RWPE1 (cell line): ENCODE measurements at places on chromosomes 3 and 15.

DNA sequence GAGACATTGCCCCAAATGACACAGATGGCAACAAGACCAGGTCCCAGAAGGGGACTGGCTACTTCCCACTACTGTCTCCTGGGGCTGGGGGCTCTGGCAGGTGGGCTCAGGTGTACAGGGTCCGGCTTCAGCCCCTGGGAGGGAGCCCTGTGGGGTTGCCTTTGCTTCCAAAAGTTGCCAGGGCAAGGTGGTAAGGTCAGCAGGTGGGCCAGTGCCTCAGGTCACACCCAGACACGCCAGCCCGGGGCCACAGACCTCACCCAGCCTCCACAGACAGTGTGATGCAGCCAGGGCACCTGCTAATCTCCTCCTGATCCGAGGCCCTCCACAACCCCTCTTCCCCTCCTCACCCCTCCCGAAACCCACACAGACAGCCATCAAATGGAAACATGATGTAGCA, 7.5 kb downstream of the OXTR start:
- no peak for DNase-seq

DNA sequence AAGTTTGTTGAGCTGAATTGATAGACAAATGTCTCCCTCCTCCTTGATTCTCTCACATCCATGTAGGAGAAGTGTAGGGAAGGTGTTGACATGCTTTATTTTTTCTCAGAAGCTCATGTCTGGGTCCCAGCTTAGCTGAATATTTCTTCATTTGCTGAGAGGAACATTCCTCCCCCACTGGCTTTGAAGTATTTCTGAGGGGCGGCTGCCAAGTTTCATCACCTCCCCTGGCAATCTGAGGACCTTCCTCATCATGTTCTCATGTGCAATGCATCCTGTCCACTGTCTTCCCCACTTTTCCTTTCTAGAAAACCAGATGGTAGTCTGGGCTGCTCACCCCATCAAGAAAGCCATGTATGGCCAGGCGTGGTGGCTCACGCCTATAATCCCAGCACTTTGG, 168.9 kb upstream of the RGMA start:
- no peak for DNase-seq

- DNase-seq = no peak
Observed at GRCh38 chr15:67138891-67139855, 73.8 kb downstream of the SMAD3 start.

GRCh38 chr15:63166219-63166618, 8.9 kb upstream of the RPS27L start:
- no peak for DNase-seq

GRCh38 chr3:154829929-154830328, 250.2 kb upstream of the MME start:
- no peak for DNase-seq

DNA sequence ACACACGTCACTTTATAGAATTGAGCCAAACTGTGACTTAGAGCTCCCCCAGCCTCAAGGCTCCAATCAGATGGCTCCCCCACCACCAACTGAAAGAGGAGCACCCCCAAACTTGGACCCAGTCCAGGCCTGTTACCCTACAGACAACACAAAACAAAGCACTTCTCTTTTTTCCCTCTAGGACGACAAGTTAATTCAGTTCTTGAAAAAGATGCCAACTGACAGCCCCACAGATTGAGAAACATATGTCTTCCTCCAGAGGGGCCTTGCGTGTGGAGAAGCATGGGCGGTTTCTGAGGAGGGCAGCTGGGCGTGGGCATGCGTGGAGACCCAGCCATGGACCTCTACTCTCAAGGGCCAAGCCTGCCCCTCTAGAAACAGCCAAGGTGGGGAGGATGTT, 229.5 kb downstream of the SHQ1 start:
- no peak for DNase-seq

- no peak for DNase-seq
Observed at GRCh38 chr3:188711881-188712247, 459.9 kb upstream of the TPRG1 start.

DNA sequence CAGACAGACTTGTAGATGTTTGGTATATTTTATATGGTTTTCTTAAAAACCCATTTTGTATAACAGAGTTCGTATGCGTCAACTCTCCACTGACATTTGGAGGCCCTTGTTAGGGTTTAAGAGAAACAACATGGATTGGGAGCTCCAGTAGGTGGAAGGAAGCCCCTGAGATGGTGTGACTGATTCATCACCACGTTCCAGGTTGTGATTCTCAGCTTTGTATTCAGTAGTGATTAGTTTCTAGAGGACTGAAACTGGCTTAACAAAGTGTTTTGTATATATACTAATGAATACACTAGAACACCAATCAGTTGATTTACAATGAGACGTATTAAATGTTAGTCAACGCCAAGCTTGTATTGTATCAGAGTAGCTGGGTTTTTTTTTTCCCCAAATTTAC, 33.9 kb downstream of the SNRK start:
- DNase-seq = no peak

DNA sequence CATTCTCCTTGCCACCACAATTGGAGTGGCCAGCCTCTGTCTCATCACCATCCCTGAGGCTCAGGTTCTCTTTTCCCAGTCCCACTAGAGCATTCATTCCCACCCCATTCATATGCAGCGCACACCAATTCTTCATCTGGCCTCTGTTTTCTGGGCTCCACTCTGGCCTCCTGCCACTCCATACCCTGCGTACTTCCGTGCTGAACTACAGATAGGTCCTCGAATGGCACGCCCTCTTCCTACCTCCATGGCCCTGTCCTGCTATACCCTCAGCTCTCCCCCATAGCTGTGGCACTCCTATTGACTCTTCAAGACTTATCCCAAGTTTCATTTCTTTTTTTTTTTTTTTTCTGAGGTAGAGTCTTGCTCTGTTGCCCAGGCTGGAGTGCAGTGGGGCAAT, 25.9 kb downstream of the PAQR5 start:
- no peak for DNase-seq

DNA sequence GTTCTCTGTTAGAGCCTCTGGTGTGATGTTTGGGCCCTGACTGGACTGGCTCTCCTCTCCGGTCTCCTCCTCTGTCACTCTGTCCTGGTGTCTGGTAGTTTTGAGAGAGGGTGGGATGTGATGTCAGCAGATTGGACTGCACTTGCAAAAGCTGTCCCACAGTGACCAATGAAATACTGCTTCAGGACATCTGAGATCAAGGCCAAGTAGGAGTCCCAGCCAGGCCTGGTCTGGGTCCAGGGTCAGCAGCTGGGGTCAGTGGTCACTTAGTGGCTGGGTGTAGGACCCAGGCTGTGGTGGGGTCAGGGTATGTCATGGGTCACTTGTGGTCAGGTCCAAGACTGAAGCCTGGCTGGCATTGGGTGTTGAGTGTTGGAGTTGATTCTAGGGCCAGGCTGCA, 20.9 kb downstream of the ALDH1L1 start:
- no peak for DNase-seq

- no peak for DNase-seq
Observed at GRCh38 chr3:126256251-126256650, 75.9 kb upstream of the ALDH1L1 start.

- DNase-seq = peak; percentile 13
Observed at GRCh38 chr15:76588811-76589747, 252.5 kb downstream of the ISL2 start.

DNA sequence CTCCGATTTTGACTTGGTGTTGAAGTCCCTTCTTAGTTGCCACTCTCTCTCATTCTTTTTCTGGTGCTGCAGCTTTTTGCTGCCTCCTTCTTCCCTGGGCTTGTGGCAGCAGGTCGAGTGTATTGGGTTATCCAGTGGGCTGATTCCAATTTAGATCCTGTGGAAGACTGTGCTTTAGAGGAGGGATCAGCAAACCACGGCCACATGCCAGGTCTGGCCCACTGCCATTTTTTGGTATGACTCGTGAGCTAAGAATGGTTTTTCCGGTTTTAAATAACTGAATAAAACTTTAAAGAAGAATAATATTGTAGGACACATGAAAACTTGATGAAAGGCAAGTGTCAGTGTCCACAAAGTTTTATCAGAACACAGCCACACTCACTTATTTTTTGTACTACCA, 330.5 kb downstream of the ROBO2 start:
- DNase-seq = peak; percentile 34

DNA sequence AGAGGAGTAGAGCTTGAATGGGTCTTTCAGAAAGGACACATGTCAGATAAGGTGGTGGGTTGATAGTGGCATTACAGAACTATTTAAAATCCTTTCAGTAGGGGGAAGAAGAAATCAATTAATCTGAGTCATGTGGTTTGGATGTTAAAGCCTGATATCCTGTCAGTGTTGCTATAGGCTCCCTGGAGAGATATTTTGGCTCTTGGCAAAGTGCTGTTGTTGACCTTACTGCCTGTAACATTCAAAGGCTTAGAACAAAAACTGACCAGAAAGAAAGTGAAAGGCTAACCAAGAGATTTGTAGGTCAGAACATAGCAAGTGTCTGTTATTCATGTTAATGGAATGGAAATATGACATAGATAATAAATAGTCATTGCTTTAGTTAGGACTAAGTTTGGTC, 552.9 kb downstream of the DIPK2A start:
- DNase-seq = no peak

DNA sequence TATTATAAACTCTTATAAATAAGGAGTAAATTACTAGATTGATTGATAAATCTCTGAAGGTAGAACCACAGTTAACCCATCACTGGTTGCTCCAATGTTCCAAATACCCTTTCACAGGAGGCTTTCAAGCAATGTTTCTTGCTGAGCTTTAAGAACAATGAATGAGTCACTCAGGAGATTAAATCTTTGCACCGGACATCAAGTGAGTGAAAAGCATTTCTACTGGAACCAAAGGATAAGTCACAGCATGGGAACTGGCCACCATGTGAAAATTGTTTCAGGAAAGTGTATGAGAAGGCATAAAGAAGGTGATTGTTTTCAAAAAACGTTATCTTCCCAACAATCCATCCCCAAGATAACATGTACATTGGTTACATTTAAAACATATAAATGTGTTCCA, 90.6 kb downstream of the CNTN3 start:
- DNase-seq = no peak

GRCh38 chr3:152113413-152113812, 155.3 kb upstream of the MBNL1 start:
- no peak for DNase-seq

DNA sequence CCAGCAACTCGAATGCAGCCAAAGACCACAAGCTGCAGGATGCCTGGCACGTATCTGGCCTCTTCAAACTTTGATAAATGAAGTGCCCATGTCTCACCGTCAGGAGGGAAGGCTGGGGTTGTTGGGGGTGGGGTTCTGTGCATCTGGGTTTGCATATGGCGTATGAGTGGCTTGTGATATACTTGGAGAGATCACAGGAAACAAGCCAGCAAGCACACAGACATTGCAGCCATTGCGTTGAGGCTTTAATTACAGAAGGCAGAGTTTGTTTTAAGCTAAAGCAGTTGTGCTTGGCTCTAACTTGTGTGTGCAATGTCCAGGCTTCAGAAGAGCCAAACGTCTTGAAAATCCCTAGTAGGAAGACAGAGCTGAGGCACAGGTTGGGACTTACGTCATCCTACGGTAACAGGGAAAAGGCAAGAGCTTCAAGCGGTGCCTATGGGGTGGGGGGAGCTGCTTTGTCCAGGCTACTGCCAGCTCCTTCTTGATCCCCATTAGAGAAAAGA, 109.2 kb downstream of the ASB7 start:
- no peak for DNase-seq

DNA sequence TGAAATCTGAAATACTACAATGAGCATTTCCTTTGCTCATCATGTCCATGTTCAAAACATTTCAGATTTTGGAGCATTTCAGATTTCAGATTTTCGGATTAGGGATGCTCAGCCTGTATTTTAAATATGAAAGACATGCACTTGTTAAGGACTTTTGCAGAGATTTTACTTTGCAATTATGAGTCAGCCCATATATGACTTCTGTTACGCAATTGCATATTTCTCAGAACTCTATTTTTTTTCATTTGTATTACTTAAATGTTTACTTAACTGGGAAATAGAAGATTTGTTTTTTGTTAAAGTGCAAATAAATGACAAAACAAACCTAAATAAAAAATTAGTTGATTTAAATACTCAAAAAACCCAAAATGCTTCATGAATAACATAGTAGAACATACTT, 376.2 kb downstream of the ZBTB20 start:
- no peak for DNase-seq

DNA sequence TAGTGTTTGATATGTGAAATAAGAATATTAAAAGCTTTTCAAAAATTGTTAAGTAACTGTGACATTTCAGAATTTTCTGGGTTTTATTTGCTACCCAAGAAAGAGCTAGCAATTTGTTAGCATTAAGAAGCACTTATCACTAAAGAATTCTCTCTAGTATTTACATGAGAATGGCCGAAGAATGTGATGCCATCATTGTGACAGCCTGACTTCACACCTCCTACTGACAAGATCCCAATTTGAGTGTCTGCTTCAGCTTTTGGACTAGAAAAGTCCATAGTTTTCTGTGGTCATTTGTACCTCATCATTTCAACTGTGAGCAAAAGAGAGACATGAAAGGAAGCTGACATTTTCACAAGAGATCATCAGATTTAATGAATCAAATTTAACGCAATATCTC, 548.1 kb upstream of the AGTR1 start:
- no peak for DNase-seq

DNA sequence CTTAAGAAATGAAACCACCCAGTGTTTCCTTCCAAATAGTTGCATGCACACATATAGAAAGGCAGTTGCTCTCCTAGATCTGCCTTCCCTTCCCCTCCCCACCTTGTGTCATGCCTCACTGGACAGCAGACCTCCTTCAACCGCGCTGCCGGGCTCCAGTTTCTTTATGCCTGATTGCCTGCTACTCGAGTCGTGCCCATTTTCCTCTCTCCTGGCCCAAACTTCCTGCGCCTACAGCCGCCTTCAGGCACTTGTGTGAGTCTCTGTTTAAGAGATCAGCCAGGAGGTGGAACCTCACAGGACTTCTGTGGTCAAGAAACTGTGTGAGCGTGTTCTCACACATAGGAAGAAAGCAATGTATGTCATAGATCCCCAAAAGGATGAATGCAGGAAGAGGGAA, 8.8 kb upstream of the FAM107A start:
- no peak for DNase-seq

DNA sequence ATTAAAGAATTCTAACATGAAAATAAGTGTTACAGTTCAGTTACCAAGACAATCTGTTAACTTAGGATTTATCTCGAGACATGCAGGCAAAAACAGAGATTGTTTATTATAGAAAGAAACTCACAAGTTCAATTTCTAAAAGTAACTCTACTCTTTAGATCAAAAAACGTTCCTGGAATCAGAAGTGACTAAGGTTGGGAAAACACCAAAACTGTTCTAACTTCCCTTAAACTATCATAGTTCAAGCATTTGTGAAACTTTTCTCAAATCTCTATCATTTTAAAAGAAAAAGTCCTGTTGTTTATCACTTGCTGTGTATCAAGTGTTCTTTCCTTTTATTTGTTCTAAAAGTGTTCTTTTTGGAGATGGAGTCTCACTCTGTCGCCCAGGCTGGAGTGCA, 8.7 kb downstream of the WDR82 start:
- DNase-seq = no peak

- no peak for DNase-seq
Observed at GRCh38 chr15:77871852-77872371, 205.6 kb downstream of the TBC1D2B start.

- DNase-seq = no peak
Observed at GRCh38 chr3:112464264-112464663, 35.0 kb downstream of the BTLA start.
